ENCODE measurements at places on chromosomes 6 and 20. TPM values are rescaled to one million over a fixed set of nuclear protein-coding genes. Genes with fewer than 3 reads are reported as not detected.

DNA sequence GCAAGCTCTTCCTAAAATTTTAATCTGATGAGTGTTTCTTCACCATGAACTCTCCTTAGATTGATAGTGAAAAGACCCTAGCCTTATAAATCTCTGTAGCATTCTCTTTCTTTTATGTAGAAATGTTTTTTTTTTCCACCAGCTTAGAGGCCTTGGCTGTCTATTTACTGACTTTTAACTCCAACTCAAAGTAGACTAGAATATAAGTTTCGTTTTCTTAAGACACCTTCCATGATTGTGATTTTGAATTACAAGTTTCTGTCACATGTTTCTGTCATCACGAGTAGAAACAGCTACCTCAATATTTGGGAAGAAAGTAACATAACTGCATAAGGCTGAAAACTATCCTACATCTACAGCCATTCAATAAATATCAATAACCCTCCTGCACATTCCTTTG, 17.8 kb downstream of the ADGRF4 start:
- DNase-seq = no peak

GRCh38 chr6:157912326-157912725, 69.3 kb upstream of the SYNJ2 start:
- DNase-seq = no peak

DNA sequence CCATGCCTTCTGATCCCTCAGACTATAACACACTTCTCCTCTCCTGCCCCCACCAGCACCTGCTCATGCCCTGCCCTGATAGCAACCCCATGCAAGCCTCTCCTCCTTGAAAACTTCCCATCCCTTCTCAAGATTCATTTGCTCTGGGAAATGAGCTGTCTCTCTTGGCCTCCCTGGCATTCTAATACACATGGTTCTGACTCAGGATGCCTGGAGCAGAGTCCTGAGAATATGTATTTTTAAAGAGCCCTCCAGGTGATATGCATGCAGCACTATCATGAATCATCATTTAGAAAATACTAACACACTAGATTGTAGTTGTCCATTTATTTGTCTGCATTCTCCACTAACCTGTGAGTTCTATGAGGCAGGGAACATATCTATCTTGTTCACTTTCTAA, 26.6 kb downstream of the HDGFL1 start:
- no peak for DNase-seq

DNA sequence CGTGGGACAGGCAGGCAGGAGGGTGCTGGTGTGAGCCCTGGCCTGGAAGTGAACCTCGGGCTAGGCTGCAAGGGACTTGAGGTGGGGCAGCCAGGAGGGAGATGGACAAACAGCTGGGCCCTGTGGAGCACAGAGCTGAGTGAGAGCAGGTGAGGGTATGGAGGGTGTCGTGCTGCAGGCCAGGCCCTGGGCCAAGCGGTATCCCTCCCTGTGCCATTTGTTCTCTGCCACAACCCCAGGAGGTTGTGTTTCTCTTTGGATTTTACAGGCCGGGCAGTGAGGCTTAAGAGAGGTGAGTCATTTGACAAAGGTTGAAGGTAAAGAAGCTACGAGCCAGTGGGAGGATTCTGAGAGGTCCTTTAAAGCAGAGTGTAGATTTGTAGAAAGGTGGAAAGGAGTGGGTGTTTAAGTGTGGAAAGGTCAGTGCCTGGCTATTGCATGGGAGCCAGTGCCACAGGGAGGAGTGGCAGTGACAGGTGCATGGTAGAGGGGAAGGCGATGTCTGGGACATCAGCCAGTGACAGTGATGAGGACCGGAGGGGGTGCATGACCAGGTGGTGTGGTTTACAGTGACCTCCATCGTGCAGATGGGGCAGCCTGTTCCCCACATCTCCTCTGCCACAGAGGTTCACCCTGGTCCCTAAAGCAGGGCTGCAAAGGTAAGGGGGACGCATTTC, 39.8 kb downstream of the GMPR start:
- DNase-seq = no peak

DNA sequence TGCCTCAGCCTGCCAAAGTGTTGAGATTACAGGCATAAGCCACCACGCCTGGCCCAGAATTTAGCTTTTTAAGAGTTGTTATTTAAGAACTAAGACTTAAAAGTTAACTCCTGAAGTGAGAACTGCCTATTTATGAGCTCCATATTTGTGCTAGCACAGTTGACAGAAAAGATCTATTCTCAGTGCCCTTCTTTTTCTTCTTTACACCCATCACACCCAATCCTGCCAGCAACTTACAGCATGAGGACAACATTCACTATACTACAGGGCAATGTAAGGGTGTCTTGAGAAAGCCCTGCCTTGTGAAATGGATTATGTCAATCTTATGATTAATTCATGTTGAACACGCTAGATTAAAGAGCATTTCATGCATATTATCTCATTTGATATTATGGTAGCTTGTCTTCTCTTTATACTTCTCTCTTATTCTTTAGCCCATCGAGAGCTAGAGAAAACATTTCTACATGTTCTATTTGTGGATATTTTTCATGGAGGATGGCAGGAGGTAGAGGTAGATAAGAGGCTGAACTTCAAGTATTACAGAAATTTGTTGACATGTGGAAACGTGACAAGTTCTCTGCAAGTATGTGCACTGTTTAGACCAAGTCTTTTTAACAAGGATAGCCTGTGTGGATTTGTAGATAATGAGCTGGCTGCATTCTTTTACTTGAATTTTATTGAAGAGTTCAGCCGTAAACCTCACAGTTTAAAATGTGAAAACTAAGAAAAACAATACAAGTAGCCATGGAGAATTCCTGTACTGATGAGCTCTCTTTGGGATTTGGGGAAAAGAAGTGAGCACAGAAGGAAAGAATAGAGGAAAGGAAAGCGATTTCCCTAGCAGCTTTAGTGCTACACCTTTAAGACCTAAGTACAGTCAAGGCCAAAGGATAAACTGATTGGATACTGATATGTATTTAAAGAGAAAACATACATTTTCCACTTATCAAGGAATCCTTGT, 212.2 kb downstream of the ARHGAP18 start:
- no peak for DNase-seq

DNA sequence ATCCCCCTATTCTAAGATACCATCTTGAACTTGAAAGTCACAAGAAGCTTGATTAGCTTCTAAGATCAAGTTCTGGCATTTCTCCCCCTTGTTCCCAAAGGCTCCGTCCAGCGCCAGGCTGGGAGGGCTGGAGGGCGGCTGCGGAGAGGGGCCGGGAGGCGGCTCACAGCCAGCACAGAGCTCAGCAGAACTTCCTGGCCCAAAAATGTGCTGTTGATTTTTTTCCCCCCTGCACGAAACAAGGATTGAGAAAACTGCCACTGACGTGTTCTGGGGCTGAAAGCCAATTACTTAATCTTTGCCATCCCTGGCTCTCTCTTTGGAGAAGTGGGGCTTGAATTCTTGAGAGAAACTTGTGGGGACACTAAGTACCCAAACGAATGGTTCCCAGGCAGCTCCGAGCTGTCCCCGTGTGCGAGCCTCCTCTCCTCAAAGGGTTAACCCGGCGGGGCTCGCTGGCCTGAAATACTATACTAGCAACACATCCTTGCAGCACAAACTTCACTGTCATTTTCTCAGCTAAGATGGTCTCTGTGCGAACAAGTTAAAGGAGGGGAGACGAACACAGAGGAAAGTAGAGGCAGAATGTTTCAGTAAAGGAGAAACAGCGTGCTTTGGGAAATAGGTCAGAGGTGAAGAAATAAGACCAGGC, 452 bp downstream of the TRAF3IP2 start:
- peak; percentile 53 for DNase-seq

DNA sequence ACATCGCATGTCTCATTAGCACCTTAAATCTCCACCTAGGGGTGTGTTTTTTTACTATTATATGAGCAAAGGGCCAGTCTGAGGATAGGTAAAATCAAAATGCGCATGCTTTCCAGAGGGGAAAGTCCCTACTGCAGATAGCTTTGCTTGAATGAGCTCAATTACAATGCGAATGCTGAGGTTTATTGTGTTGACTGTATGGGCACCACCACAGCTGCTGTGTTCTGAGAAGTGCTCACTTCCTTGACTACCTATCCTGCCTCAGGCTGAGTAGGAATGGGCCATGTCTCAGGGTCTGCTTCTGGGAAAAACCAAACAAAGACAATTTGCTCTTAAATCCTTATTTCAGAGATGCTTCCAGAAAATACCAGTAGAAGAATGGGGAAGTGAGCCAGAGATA, 36.6 kb downstream of the MOCS1 start:
- peak; percentile 58 for DNase-seq

GRCh38 chr20:32435449-32436107, 77.4 kb downstream of the ASXL1 start:
- DNase-seq = no peak

- DNase-seq = no peak
These were observed 45.9 kb upstream of the SLC2A12 start for GRCh38 chr6:134098276-134098675.

- peak; percentile 27 for DNase-seq
These were observed 55.9 kb upstream of the HDDC2 start for GRCh38 chr6:125357515-125358256.

- peak; percentile 29 for DNase-seq
These were observed 50.1 kb upstream of the SLC32A1 start for GRCh38 chr20:38674092-38674764.

GRCh38 chr6:8382434-8382833, 52.9 kb downstream of the SLC35B3 start:
- no peak for DNase-seq

TREML1 gene
- not detected for total RNA-seq

CRISP2 gene
- not detected for total RNA-seq

PSORS1C2 gene
- not detected for total RNA-seq

Measured in left colon (tissue), 2 donors.